ENCODE measurements at places on chromosomes 3 and 15.

GRCh38 chr3:194306771-194307640 is 44.1 kb downstream of the CPN2 start:
- peak; percentile 72 for DNase-seq

GRCh38 chr3:20743553-20744321 is 557.7 kb upstream of the SGO1 start:
- DNase-seq, result no peak

- no peak for DNase-seq
Observed at GRCh38 chr15:65512189-65512588, 5.3 kb downstream of the DPP8 start.

- DNase-seq, result peak; percentile 82
Observed at GRCh38 chr3:172751175-172751704, 714 bp downstream of the ECT2 start.

DNA sequence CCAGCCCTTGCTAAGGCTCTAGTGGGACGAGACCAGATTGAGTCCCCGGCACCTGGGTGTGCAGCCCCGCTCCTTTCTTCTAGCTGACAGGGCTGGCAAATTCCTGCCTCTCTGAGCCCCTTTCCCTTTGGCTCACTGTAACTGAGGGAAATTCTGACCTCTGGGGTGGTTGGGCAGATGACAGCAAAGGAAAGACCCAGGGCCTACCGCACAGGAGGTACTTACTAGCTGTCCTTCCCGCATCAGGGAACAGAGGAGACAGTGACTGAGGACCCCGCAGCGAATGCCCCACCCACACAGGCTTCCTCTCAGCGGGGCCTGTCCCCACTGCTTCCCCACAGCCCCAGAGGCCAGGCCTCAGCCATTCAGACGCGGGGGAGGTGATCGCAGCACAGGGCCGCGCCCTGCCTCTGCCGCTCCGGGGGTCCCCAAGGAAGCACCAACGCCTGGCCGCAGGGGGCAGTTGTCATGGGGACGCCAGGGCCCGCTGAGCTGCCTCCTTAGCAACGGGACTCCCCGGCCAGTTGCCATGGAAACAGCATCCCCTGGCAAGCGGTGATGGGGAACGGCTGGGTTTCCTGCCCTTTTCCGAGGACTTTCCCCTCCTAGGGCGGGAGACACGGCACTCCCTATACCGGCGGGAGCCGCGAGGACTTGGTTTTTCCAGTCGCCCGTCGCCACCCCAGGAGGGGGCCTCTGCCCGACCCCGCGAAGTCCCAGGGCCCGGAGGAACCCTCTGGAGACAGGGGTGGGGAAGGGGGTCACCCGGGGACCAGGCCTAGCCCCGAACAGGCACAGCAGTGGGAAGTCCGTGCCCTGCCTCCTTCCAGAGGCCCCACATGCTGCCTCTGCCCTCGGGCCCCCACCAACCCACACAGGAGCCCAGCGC is 50.1 kb downstream of the HCN4 start:
- DNase-seq, result peak; percentile 15

All from hematopoietic multipotent progenitor cell treated with erythropoietin and hydrocortisone succinate and interleukin-3 and kit ligand, for 4 days (in vitro differentiated cells).